ENCODE measurements at places on chromosomes 13 and 19.

- ATAC-seq = peak; percentile 49
These were observed 22.8 kb downstream of the ERICH6B start for GRCh38 chr13:45592758-45593157.

DNA sequence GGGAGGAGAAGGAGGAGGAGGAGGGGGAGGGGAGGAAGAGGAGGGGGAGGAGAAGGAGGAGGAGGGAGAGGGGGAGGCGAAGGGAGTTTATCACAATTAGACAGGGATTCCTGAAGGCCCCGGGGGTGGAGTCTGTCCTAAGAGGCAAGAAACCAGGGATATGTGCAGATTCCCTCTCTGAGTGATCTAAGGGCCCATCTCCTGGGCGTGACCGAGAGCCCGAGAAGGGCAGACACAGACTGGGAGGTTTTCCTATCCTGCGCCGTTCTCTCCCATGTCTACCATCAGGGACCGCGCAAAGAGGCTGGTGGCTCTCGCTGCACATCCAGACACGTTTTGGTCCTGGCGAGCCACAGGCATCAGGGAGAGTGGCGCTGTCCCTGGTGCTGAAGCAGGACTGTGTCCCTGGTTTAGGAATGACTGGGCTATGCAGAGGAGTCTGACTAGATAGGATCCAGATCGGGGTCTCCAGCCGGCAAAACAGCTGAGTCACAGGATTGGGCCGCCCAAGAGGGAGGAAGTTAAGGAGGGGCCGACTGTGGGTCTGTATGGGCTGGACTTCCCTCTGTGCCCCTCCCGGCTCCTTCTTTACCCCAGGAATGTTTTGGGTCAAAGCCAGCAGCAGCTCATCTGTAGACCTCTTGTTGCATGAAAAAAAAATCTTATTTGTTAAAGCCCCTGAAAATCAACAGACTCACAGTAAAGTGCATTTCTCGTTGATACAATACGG lies 17.9 kb upstream of the ZNF175 start:
- no peak for ATAC-seq

DNA sequence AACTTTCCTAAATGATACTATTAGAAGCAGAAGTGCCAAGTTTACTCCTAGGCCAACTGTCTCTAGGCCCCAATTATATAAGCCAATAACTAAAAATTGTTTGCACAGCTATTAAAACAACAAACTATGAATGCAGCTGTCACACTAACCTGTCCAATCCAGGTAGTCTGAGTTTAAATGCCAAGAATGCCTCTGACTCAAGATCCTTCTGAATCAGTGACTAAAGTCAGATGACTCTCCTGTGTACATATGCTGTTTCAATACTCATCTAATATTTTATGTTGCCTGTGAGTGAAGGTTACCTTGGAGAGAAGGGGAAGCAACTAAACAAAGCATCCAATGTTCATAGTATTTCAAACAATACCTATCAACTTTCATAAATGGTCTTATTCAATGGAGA lies 257.0 kb downstream of the ENOX1 start:
- no peak for ATAC-seq

DNA sequence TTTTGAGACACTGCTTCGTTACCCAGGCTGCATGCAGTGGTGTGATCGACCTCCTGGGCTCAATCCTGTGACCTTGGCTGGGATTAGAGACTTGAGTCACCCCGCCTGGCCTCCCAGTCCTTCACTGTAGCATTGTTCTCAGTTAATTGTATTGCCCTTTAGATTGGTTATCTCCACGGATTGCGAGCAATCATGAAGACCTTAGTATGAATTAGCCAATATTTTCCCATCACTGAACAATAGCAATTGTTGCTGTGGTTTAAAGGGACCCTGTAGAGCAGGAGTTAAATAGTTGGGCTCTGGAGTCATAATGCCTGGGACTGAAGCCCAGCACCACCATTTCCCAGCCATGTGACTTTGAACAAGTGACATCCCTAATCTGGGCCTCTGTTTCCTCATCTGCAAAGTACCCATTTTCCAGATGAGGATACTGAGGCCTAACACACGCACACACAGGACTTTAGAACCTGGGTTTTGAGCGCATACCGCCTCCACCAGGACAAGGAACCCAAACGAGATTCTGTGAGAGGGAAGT lies 8.4 kb downstream of the PPP1R14A start:
- no peak for ATAC-seq

DNA sequence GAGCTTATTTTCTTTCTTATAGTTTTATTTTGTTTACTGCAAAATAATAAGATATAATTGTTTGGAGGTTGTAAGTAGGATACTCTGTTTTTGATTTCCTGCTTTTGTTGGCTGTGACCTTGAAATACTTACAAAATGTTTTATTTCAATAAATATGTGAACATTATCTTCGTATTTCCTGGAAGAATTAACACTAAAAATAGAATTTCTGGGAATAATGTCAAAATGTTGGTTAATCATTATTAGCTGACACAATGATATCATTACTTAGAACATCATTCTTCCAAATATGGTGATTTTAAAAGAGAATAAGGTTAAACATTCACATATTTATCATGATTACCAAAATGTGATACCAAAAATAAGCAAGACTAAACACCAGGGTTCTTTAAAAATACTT lies 1148.6 kb upstream of the PRR20A start:
- ATAC-seq = no peak

DNA sequence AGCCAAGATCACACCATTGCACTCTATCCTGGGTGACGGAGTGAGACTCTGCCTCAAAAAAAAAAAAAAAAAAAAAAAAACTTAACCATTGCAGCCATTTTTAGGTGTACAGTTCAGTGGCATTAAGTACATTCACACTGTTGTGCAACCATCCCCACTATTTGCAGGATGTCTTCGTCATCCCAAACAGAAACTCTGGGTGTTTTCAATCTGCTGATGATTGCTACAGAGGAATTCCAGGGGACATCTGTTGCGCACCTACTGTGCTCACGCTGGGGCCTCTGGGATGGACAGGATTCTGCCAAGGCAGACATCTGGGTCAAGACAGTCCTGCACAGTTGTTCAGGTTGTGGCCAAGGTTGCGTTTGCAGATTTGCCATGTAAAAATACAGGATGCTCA lies 2.4 kb upstream of the APOC4 start:
- ATAC-seq = no peak

GRCh38 chr19:35928507-35928906 lies 7.7 kb upstream of the LRFN3 start:
- peak; percentile 70 for ATAC-seq

DNA sequence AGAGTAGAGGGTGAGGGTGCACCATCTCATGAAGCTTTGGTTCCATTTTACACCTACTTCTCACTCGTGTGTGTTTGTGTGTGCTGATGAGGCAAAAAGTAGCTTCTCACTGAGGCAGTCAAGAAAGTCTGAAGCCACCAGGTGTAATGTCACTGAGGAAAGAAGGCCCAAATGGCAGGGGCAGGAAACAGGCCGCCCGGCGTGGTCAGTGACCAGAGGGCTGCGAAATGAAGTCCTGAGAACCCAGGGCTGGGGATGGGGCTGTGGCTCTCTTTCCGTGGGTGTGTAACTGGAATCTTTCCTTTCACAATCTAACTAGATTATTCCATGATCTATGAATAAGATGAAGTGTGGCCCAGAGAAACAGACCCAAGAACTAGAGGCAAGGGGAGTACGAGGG lies 25.5 kb upstream of the TFDP1 start:
- no peak for ATAC-seq

- ATAC-seq = no peak
These were observed at the start of gene GFY for GRCh38 chr19:49425178-49425577. GFY (plus strand) TSS chr19:49425388; CDS start chr19:49426431, 1,043 bp downstream.

DNA sequence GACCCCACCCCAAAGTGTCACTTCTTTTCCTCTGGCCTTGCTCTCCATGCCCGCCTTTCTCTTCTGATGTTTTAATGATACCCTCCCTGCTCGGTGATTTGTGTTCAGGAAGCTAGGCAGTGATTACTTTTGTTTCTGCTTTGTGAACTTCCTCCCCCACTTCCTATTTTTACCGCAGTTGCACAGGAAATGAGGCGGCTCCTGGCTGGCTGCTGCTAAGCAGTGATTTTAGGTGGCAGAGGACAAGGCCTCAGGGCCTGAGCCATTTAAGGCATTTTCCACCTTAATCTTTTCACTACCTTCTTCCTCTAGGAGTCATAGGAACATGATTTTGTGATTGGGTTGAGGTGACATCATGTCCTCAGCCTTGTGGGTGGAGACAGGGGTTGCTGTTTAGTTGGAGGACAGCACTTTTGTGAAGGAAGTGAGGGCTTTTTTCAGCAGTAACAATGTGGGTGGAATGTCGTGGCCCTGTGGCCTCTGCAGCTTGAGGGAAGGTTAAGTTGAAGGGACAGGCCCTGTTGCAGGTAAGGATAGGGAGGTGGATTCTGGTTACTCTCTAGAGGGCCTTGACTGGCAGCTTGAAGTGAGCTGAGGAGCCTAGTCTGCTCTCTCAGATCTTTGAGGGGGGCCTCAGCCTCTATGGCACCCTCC lies 15.7 kb downstream of the GARRE1 start:
- ATAC-seq = peak; percentile 92

DNA sequence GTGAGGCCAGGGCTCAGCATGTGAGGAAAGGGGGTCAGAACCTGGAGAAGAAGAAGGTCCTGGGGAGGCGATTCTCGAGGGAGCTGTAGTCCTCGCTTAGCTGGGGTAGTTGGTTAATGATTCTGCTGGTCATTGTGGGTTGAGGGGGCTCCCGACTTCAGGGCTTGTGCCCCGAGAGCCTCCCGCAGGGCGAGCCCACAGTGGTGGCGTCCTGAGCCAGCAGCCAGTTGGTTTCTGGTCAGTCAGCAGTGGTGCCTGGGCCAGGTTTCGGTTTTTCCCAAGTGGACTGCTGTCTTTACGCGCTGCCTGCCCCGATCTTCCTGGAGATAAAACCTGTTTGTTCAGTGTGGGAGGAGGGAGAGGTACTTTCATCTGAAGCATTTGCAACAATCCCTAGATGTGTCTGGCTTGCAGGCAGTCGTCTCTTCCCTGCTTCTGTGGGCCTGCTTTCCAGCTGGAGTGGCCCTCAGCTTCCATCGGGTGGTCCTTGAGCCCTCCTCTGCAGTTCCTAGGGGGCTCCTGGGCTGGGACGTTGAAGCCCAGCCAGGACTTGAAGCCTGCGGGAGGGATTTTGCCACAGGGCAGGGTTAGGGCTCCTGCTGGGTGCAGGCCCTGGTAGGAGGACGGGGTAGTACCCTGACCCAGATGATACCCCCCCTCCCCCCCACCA lies 3.2 kb downstream of the PTBP1 start:
- ATAC-seq = no peak

DNA sequence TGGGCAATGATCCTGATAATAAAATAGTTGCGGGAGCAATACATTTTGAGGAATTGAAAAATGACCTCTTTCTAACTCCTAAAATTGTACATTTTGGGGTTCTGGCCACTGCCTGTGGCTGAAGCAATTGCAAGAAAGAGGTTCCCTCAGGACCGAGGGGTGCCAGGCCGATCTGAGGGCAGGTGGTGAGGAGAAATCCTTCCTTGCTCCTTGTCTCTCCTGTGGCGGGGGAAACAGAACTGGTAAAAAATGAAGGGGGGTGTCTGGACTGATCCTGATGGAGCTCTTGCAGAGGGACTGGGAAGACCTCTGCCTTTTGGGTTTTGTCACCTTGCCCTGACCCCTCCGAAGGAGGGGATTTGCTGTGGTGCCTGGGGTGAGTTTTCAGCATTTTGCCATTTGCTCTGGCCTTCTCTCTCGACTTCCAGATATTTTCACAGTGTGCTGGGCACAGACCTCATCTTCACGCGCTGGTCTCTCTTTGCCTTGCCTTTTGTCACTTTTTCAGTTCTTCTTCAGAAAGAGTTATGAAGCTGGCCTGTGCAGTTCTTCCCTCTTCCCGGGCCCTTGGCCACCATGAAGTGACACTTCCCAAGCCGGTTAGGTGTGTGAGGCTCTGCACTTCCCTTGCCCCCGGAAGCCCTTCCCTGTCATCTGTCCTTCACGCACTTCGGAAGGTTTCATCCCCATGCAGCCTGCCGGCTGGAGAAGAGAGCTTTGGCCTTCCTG lies 22.2 kb downstream of the NFIX start:
- no peak for ATAC-seq

DNA sequence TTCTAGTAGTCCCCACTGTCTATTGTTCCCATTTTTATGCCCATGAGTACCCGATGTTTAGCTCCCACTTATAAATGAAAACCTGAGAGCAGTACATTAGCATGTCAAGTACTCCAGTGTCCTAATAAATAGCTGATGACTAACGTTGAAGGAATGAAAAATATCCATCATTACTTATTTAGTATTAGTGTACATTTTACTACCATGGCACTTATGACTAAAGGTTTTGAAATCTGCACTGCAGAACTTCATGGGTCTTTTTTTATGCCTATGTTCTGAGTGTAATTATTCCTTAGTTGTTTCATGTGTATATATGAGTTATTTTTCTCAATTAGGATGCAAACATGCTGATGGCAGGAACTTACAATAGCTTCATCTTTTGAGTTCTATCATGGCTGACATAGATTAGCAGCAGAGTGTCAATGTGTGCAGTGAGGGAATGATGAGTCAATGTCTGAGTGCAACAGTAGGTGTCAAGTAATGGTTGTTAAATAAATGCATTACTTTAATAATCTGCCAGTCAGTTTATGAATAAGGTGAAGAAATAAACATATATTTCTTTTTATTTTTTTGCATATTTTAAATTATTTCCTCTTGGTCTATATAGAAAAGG lies 188.4 kb downstream of the ITGBL1 start:
- no peak for ATAC-seq

DNA sequence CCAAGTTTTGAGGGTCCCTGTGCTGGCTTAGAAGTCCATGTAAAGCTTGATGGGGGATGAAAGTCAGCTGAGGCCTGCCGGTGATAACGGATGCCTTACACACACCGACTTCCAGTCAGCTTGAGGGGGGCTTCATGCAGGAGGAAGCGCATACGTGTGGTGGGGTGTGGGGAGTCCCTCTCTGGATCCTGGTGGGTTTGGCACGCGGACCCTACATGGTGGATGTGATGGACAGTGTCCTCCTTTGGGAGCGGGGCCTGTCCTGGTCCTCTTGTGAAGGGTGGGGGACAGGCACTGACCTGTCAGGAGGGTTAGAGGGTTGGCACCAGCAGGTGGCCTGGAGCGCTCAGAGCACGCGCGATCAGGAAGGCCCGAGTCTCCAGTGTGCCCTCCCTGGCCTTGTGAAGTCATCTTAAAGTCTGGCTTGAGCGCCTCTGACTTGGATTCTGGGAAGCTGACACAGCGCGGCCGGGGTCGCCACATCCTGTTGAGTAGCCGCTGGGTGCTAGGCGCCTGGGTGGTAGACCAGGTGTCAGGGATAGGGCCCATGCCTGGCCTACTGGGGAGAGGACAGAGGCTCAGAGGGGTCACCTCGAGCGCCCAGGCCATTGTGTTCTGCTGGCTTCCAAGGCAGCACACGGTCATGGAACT lies 2.9 kb downstream of the DAZAP1 start:
- no peak for ATAC-seq

- no peak for ATAC-seq
These were observed 8.6 kb upstream of the ZNF283 start for GRCh38 chr19:43818500-43818899.

- no peak for ATAC-seq
These were observed 194.1 kb downstream of the KLF12 start for GRCh38 chr13:73940098-73940497.

DNA sequence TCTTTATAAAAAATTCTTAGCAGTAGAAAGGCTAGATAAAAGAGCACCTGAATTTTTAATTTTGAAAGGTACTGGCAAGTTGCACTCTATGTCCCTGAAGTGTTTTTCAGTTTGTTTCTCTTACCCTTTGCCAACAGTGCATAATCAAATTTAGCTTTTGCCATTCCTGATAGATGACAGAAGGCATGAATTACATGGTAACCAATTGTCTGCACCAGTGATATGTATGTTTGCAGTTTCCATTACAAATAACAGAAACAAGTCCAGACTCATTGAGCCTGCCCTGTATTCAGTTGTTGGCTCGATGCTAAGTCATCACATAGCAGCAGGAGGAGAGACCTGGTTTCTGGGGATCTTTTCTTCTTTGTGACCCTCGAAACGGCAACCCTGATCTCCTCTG lies 309.8 kb downstream of the DNAJC15 start:
- no peak for ATAC-seq
